ENCODE measurements at places on chromosomes 1 and 21.

DNA sequence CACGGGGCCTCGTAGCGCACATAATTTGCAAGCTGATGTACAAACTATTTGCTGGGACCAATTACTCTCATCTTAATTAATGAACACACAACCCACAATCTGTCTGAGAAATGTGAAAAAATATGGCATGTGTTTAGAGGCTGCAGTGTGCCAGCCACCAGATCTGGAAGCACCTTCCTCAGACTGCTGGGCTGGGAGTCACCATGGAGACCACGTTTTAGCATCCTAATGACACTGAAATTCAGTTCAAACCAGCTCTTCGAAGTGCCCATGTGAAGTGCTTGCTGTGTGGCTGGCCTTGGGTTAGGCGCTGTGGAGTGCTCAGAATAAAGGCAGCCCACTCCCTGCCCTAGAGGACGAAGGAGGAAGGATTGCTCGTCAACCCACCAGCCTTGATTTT lies 482.4 kb downstream of the OMA1 start:
- no peaks in the 10 kb centered on the region for H3K4me1 ChIP-seq
- DNase-seq = no peak
- H3K4me3 ChIP-seq = no peak overlapping the region
- H3K36me3 ChIP-seq = no peaks in the 10 kb centered on the region
- no peak overlapping the region for H3K27ac ChIP-seq

- DNase-seq = no peak
- no peak overlapping the region for H3K4me3 ChIP-seq
- no peaks in the 10 kb centered on the region for H3K36me3 ChIP-seq
Measured at GRCh38 chr1:224510880-224511645, 76.5 kb upstream of the WDR26 start.

DNA sequence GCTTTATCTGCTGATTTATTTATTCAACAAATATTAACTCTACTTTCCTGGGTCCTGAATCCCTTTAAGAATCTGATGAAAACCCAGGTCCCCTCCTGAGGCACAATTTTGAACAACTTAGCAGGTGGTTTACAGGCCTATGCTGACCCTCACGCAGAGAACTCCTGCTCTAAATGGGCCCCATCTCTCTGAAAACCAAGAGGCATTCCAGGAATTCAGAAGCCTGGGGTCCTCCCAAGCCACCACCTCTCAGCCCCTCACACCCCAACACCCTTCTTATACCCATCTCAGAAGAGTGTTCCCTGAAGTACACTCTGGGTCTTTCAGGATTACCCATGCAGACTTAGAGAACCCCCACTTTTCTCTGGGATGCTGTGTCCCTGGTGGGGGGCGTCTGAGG lies 34.5 kb downstream of the LHX4 start:
- H3K27ac ChIP-seq = no peak overlapping the region
- H3K36me3 ChIP-seq = no peaks in the 10 kb centered on the region
- H3K4me3 ChIP-seq = no peak overlapping the region
- no peaks in the 10 kb centered on the region for H3K4me1 ChIP-seq
- peaks cover 5% of the 10 kb centered on the region for H3K27me3 ChIP-seq

GRCh38 chr1:99614728-99615127 lies 31.2 kb upstream of the PALMD start:
- H3K27ac ChIP-seq = no peak overlapping the region
- peaks cover 5% of the 10 kb centered on the region for H3K27me3 ChIP-seq
- H3K36me3 ChIP-seq = no peaks in the 10 kb centered on the region

- H3K27ac ChIP-seq = peak overlapping the region; percentile 57
- no peak overlapping the region for H3K4me3 ChIP-seq
- DNase-seq = peak; percentile 35
Measured at GRCh38 chr1:2258122-2258681, 30.1 kb downstream of the SKI start.

DNA sequence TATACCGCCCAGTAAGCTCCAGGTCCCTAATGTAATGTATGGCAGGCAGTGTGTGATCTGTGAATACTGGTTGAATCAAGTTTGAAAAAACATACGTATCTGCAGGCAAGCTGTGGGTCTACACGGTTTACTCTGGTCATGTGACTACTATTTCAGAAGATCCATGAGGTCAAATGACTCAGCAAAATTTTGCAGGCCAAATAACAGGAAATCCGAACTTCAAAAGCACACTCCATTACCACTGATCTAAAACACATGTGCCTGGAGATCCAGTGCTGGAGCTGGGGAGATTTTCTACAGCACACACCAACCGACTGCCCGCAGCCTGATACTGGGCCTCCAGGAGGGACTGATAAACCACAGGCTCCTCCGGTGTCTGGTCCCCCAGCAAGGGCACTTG lies 64.5 kb upstream of the SLC44A3 start:
- H3K4me1 ChIP-seq = no peaks in the 10 kb centered on the region
- DNase-seq = peak; percentile 41
- H3K27ac ChIP-seq = no peak overlapping the region
- peaks cover 4% of the 10 kb centered on the region for H3K27me3 ChIP-seq
- no peak overlapping the region for H3K4me3 ChIP-seq
- H3K36me3 ChIP-seq = no peaks in the 10 kb centered on the region

DNA sequence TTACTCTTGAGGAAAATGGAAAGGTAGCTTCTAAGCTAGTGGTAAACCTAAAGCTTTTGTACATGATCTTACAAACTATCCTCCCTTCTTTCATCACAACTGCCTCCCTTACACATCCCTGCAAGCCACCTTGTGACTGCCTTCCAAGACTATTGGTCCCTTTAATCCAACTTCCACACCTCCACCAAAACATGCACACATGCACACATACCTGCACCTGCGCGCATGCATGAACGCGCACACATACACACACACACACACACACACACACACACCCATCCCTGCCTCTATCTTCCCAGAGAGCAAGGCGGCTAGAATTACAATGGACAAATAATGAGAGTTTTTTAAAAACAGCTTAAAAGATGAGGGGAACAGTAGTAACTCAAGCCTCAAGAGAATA lies 58.3 kb downstream of the LUZP1 start:
- no peak overlapping the region for H3K27ac ChIP-seq
- H3K4me3 ChIP-seq = no peak overlapping the region
- peaks cover 5% of the 10 kb centered on the region for H3K36me3 ChIP-seq
- peaks cover 32% of the 10 kb centered on the region for H3K4me1 ChIP-seq
- no peak for DNase-seq

GRCh38 chr1:162846256-162847212 lies 14.4 kb downstream of the CCDC190 start:
- H3K4me1 ChIP-seq = no peaks in the 10 kb centered on the region
- DNase-seq = no peak
- no peaks in the 10 kb centered on the region for H3K36me3 ChIP-seq
- no peak overlapping the region for H3K27ac ChIP-seq
- H3K4me3 ChIP-seq = no peak overlapping the region

DNA sequence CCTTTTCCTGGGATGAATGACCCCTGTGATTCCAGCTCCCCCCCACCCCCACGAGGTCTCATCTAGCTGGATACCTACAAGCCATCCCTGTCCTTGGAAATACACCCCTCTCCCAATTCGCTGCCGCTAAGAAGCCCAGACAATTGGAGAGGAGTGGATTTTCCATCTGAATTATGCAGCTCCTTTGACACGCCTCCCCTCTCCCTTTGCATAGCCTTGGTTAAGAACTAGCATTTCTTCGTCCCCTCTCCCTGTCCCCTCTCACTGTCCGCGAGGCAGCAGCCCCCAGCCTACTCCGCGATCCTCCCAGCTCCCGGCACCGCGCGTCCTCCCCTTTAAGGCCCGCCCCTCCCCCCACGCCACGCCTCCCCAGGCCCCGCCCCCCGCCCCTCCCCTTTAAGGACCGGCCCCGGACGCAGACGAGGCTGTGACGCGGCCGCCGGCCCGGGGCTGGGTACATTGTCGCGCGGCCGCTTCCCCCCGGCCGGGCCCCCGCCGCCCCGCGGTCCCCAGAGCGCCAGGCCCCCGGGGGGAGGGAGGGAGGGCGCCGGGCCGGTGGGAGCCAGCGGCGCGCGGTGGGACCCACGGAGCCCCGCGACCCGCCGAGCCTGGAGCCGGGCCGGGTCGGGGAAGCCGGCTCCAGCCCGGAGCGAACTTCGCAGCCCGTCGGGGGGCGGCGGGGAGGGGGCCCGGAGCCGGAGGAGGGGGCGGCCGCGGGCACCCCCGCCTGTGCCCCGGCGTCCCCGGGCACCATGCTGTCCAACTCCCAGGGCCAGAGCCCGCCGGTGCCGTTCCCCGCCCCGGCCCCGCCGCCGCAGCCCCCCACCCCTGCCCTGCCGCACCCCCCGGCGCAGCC lies at the start of gene MAPKAPK2:
Gene MAPKAPK2 (plus strand): TSS at position 428 of the 856 bp plus-strand sequence. CDS start 325 bp downstream, at position 753.
- H3K36me3 ChIP-seq = peaks cover 4% of the 10 kb centered on the region
- peak within 1 kb of the TSS; percentile 85 for H3K27ac ChIP-seq
- peaks cover 37% of the 10 kb centered on the region for H3K4me1 ChIP-seq

GRCh38 chr1:61320575-61320974 lies 238.2 kb downstream of the NFIA start:
- H3K4me1 ChIP-seq = no peaks in the 10 kb centered on the region
- DNase-seq = no peak
- no peak overlapping the region for H3K27ac ChIP-seq
- no peaks in the 10 kb centered on the region for H3K36me3 ChIP-seq
- H3K27me3 ChIP-seq = no peaks in the 10 kb centered on the region
- H3K4me3 ChIP-seq = no peak overlapping the region

DNA sequence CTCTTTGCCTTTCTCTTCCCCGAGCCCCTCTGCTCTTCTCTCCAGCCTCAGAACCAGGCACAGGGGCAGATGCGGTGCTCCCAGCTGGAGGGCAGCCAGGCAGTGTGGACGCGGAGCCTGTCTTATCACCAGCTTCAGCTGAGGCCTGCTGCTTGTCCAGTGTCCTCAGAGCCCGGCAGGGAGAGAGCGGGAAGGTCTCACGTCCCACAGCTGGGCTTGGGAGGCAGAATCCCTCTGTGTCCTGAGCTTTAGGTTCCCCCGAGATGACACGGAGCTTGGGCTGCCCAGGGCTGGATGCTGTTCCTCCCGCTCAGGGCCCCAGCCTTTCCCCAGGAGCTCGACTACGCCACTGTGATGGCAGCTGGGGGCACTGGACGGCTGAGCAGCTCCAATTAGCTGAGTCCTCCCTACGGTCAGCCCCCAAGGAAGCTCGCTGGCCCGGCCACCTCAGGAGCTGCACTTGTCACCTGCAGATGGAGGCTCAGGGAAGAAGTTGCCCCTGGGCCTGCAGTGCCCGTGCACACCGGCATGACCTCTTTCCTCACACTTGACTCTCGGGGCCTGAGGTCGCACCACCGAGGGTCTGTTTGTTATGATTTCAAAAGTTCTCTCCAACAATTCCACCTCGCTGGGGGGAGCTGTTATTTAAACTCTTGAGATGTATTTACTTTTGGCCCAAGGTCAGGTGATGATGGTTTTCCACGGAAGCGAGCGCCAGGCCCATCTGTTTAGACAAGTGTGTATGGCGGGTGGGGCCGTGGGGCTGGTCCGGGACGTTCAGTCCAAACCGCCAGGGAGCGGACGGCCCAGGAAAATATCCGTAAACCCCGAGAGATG lies 127.3 kb downstream of the SIK1 start:
- no peak overlapping the region for H3K4me3 ChIP-seq
- no peak for DNase-seq
- no peaks in the 10 kb centered on the region for H3K4me1 ChIP-seq
- H3K27ac ChIP-seq = no peak overlapping the region

DNA sequence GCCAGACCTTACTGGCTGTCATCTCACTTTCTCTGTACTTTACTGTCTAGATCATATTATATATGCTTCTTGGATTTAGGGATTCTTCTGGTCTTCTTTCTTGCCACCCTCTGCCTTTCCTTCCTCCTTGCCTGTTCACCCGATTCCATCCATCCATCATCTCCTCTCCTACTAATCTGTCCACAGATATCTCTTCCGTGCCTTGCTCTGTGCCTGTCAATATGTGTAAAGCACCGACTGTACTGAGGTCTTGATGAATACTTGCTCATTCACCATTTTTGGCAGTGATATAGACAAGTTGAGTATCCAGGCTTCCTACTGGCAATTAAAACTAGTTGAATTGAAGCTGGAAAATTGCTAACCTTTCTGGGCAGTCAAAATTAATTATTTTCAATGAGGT lies 8.1 kb downstream of the FMN2 start:
- H3K27ac ChIP-seq = no peak overlapping the region
- no peaks in the 10 kb centered on the region for H3K27me3 ChIP-seq
- no peaks in the 10 kb centered on the region for H3K36me3 ChIP-seq
- no peak for DNase-seq

- no peaks in the 10 kb centered on the region for H3K36me3 ChIP-seq
- no peak overlapping the region for H3K4me3 ChIP-seq
- DNase-seq = no peak
- H3K27ac ChIP-seq = no peak overlapping the region
Measured at GRCh38 chr1:150187560-150187931, 37.8 kb downstream of the PLEKHO1 start.

All from CD4-positive, alpha-beta T cell (primary cell).